Heart right ventricle (tissue), 16 donors: ENCODE measurements at places on chromosomes 3 and 15. TPM values are rescaled to one million over a fixed set of nuclear protein-coding genes. Genes with fewer than 3 reads are reported as not detected.

The WDR72 gene
- total RNA-seq: not detected

DNA sequence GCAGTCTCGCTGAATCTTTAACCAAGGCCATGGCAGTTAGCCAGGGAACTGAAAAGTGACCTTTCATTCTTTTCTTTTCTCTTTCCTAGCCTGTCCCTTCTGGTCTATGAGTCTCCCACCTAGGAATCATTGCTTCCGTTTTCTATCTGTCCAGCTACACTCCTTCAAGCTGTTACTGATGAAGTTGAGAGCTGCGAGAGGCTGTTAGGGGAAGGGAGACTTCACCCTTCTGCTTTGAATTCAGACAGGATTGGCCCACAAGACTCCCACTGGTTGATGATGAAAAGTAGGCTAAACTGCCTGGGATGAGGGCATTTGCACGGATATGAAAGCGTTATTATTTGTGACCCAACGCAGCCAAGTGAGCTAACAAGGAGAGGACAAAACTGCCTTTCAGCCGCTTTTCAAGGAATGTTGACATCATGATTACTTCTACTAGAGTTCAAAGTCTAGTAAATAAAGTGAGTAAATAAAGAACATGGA lies 30.2 kb downstream of the EIF4E3 start:
- DNase-seq: no peak
- peaks cover 15% of the 10 kb centered on the region for H3K4me1 ChIP-seq
- no peaks in the 10 kb centered on the region for H3K27me3 ChIP-seq
- H3K36me3 ChIP-seq: peaks cover 21% of the 10 kb centered on the region

DNA sequence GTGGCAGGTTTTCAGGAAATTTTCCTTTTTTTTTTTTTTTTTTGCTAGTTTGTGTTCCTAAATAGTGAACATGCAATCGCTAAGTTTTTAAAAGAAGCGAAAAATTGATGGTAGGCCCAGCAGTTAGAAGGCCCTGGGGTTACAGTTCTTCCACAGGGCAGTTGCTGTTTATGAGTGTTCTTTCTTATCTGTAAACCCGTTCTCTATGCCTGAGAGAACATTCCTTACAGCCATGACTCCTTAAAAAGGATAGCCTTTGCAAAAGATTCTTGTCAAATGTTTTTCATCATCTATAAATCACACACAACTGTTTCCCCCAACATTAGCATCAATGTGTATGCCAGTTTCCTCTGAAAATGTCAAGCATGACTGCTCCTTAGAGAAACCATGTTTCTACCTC lies 23.8 kb upstream of the MYZAP start:
- DNase-seq: no peak
- H3K27ac ChIP-seq: no peak overlapping the region
- no peak overlapping the region for H3K4me3 ChIP-seq
- no peaks in the 10 kb centered on the region for H3K36me3 ChIP-seq
- no peaks in the 10 kb centered on the region for H3K27me3 ChIP-seq
- H3K4me1 ChIP-seq: no peaks in the 10 kb centered on the region

GRCh38 chr3:31093606-31094005 lies 199.1 kb upstream of the GADL1 start:
- no peak for DNase-seq
- no peaks in the 10 kb centered on the region for H3K36me3 ChIP-seq
- H3K27me3 ChIP-seq: no peaks in the 10 kb centered on the region

DNA sequence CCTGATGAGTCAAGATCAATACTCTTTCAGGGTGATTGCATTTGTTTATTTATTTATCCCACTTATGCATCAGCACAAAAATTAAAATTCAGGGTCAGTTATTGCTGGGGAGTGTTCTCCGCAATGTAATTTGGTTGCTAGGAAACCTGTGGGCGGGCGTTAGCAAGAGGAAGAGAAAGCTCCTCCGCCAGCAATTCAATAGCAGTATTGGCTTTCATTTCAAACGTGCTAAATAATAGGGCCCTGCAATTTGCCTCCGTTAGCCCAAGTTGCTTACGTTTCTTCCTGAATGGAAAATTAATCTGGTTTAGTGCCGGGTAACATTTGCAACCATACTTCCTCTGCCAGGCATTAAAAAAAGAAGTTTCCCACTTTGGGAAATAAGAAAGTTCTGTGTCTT lies 35.5 kb upstream of the PLCL2 start:
- no peaks in the 10 kb centered on the region for H3K27me3 ChIP-seq
- peaks cover 10% of the 10 kb centered on the region for H3K4me1 ChIP-seq
- no peak overlapping the region for H3K27ac ChIP-seq
- peak overlapping the region; percentile 23 for H3K4me3 ChIP-seq
- no peaks in the 10 kb centered on the region for H3K36me3 ChIP-seq

DNA sequence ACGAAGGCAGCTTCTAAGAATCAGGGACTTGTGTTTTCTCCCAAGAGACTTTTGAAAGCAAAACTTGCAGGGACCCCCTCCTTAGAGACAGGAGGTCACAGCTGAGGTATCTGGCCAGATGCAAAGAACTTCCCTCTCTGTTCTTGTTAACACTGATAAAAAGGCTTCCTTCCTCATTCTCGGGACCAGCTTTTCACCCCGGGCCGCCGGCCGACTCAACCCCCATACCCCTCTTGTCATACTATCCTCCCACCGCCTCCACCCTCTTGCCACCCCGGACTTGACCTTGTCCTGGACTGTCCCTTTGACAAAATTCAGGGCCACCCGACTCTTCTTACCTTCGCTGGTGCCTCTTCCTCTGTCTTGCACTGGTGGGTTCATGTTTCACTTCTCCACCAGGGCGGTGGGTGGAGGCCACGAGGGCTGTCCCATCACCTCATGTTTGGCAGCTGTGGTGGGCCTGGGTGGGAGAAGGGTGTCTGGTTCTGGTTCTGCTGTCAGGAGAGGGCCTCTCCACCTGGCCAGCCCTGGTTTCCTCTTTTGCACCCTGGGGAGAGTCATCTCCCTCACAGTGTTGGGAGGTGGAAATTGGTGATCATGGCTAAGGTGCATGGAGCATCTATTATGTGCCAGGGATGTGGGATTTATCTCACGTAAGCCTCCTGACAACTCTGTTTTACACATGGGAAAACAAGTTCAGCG lies 32.5 kb downstream of the BHLHE40 start:
- peaks cover 15% of the 10 kb centered on the region for H3K4me1 ChIP-seq
- H3K4me3 ChIP-seq: no peak overlapping the region
- H3K27ac ChIP-seq: no peak overlapping the region
- no peaks in the 10 kb centered on the region for H3K36me3 ChIP-seq
- DNase-seq: no peak

GRCh38 chr3:45553469-45553974 lies 41.0 kb upstream of the LIMD1 start:
- DNase-seq: peak; percentile 71
- H3K27me3 ChIP-seq: no peaks in the 10 kb centered on the region
- H3K4me1 ChIP-seq: peaks cover 37% of the 10 kb centered on the region

DNA sequence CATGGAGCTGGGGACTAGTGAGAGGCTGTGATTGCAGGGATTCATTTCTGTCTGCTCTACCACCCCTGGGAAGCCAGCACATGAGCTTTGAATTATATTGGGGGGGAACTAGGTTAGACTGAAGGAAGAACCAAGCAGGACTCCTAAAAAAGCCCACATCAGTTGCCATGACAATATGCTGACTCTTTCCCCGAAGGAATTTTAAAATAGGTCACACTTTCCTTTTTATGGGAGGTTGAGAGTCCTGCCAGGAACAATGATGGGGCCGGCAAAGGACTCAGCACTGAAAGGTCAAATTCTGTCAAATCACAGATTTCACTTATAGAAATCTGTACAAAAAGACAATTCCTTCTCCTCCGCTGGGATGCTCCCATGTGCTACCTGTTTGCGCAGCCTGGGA lies 130.8 kb downstream of the ZNF621 start:
- H3K4me3 ChIP-seq: no peak overlapping the region
- H3K4me1 ChIP-seq: no peaks in the 10 kb centered on the region
- no peak for DNase-seq
- no peaks in the 10 kb centered on the region for H3K36me3 ChIP-seq
- no peaks in the 10 kb centered on the region for H3K27me3 ChIP-seq

The SPATA12 gene
- total RNA-seq: not detected

- no peaks in the 10 kb centered on the region for H3K27me3 ChIP-seq
- no peak for DNase-seq
- no peak overlapping the region for H3K4me3 ChIP-seq
- H3K27ac ChIP-seq: no peak overlapping the region
- no peaks in the 10 kb centered on the region for H3K4me1 ChIP-seq
Measured at GRCh38 chr3:66622756-66623457, 122.1 kb upstream of the LRIG1 start.

The ANKRD63 gene
- total RNA-seq: not detected

DNA sequence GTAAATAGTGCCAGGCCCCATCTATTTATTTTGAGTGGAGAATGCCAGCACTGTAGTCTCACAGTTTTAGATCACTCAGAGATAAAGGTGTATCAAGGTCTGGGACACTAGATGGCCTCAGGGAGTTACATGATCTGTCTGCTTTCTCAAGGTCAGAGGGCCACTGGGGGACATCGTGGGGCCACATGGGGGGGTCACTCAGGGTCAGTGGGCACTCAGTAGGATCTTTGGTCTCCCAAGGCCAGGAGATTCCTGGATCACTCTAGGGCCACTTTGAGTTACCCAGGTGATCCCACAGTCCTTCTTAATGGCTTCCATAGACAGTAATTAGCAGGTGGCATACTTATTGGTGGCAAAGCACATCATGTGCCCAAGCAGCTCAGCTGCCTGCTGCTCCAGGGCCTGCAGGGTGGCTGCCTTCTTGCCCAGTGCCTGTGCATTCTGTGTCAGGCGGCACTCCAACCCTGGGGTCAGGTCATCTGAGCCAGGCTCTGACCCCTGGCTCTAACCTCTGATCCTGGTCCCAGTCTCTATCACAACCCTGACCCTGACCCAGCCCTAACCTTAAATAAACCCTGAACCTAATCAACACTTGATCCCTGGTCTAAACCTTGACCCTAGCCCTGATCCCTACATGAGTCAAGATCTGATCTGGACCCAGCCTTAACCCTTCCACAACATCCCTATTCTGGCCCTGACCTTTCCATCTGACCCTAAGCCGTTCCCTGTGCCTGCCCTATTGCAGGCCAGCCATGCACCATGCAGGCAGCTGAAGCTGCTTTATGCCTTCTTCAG lies 1.8 kb upstream of the LAMB2 start:
- no peaks in the 10 kb centered on the region for H3K36me3 ChIP-seq
- H3K27me3 ChIP-seq: no peaks in the 10 kb centered on the region
- H3K4me3 ChIP-seq: peak overlapping the region; percentile 79
- peak overlapping the region; percentile 98 for H3K27ac ChIP-seq
- peaks cover 35% of the 10 kb centered on the region for H3K4me1 ChIP-seq

The ONECUT1 gene
- total RNA-seq: not detected

DNA sequence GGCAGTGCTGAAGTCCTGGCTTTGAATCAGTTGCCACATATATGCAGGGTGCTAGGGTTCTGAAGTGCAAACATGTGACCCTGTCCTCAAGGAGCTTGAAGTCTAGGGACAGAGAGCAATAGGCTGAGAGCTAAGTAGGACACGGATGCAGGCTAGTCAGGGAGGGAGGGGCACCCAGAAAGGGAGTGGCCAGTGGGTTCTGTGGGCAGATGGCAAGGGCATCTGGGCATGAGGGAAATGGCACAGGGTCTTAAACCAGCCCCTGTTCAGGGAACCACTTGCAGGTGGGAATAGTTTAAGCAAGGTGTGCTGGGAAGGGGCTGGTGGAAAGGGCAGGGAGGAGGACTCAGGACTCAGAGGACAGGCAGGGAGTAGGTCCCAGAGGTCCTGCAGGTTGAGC lies 46.4 kb upstream of the EPHB1 start:
- no peak overlapping the region for H3K27ac ChIP-seq
- no peak overlapping the region for H3K4me3 ChIP-seq
- no peak for DNase-seq
- no peaks in the 10 kb centered on the region for H3K27me3 ChIP-seq
- peaks cover 13% of the 10 kb centered on the region for H3K4me1 ChIP-seq

The GLDN gene
- 19.8 TPM for total RNA-seq

DNA sequence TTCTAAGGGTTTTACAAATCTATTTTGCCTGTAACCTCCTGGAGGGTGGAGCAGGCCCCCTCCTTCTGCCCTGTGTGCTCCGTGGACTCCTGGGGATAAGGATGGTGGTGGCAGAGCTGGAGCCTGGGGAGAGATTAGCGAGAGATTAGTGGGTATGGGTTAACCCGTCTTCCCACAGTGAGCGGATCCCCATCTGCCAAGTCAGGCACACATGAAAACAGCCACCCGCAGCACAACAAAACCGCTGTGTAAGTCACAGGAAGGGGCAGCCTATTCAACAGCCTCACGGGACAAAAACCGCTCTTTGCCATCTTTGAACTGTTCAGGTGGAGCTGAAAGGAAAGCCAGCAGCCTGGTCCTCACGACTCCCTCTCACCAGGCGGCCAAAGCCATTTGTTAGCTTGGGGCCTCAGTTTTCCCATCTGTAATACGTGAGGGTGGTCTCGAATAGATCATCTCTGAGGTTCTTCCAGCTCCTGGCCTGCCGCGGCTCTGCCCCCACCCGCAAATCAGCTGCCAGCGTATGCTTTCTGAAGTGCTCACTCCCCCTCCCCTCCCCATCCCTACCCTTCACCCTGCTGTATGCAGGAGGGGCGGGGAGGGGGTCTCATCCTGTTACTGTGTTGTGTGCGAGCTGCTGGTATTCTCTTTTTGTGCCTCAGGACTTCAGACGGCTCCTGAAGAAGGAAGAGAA lies 43.6 kb downstream of the PDIA5 start:
- no peak overlapping the region for H3K27ac ChIP-seq
- H3K36me3 ChIP-seq: peaks cover 92% of the 10 kb centered on the region
- H3K4me3 ChIP-seq: no peak overlapping the region
- H3K27me3 ChIP-seq: no peaks in the 10 kb centered on the region
- no peak for DNase-seq

The SLC28A2 gene
- not detected for total RNA-seq

GRCh38 chr3:71129611-71130431 lies 453.7 kb downstream of the FOXP1 start:
- H3K4me3 ChIP-seq: peak overlapping the region; percentile 61
- H3K27me3 ChIP-seq: no peaks in the 10 kb centered on the region
- H3K4me1 ChIP-seq: peaks cover 49% of the 10 kb centered on the region
- no peaks in the 10 kb centered on the region for H3K36me3 ChIP-seq

DNA sequence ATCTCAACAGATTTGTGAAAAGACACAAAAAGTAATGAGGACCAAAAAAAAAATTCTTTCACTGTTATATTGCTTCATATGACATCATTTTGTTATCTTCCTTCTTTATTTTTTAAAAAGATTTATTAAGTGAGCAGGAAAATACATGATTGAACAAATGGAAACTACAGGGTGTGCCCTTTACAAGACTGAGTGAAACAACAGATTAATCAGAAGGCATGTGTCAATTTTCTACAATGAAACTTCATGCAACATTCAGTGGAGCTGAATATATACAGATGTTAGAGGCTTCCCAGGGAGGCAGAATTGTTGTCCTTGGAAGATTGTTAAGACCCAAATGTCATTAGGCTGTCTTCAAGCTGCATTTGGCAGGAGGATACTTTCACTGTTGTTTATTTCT lies 28.4 kb upstream of the SLC2A2 start:
- H3K36me3 ChIP-seq: no peaks in the 10 kb centered on the region
- H3K27me3 ChIP-seq: no peaks in the 10 kb centered on the region
- no peak overlapping the region for H3K27ac ChIP-seq
- no peaks in the 10 kb centered on the region for H3K4me1 ChIP-seq
- H3K4me3 ChIP-seq: no peak overlapping the region
- no peak for DNase-seq

GRCh38 chr3:127289706-127290575 lies 2.1 kb upstream of the PRR20G start:
- no peak for DNase-seq
- no peaks in the 10 kb centered on the region for H3K4me1 ChIP-seq
- H3K36me3 ChIP-seq: no peaks in the 10 kb centered on the region
- H3K27me3 ChIP-seq: peaks cover 5% of the 10 kb centered on the region

- H3K4me1 ChIP-seq: no peaks in the 10 kb centered on the region
- no peaks in the 10 kb centered on the region for H3K27me3 ChIP-seq
- H3K4me3 ChIP-seq: peak overlapping the region; percentile 85
- no peak for DNase-seq
- H3K27ac ChIP-seq: no peak overlapping the region
- H3K36me3 ChIP-seq: peaks cover 14% of the 10 kb centered on the region
Measured at GRCh38 chr3:138594935-138595610, 1.0 kb upstream of the CEP70 start.
